ENCODE measurements at places on chromosomes 13 and 19. TPM values are rescaled to one million over a fixed set of nuclear protein-coding genes. Genes with fewer than 3 reads are reported as not detected.

DNA sequence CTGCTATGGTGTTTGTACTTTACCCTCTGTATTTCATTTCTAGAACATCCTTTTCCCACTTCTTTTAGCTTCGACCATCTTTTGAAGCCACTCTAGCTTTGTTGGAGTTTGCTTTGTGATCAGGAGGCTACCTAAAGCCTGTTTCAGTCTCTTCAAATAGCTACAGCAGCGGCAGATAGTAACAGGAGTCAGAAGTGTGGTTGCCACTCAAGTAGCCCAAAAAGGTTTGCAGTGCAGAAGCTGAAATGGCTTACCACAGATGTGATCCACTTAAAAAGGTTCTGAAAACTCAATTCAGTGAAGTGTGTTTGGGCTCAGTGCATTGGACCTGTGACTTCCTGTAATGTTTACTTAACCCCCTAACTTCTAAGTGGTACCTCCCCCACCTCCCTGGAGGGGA is 26.2 kb downstream of the WASF3 start:
- H3K4me3 ChIP-seq, result no peak overlapping the region
- H3K4me1 ChIP-seq, result no peaks in the 10 kb centered on the region
- H3K27ac ChIP-seq, result no peak overlapping the region
- no peaks in the 10 kb centered on the region for H3K27me3 ChIP-seq
- no peak for DNase-seq

DNA sequence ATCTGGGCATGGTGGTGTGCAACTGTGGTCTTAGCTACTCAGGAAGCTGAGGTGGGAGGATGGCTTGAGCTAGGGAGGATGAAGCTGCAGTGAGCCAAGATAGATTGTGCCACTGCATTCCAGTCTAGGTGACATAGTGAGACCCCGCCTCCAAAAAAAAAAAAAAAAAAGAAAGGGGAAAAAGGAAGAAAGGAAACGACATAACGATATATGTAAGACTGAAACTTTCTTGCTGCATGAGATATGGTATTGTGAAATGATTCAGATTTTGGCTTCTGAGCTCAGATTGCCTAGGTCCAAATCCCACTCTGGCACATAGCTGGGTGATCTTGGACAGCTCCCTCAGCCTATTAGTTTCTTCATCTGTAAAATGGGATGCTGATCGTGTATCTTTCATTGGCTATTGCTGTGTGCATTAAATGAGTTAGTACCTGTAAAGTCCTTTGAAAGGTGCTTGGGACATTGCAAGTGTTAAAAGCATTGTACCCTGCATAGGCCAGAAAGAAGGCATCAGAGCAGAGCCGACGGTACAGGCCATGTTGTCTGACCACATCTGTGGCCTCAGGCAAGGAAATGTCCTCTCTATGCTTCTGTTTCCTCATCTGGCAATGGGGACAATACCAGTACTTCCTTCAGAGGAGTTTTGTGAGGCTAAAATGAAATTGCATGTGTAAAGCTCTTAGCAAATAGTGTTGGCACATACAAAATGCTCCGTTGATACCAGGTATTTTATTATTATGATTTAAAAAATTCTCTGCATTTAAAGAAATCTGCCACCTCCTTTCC is 32.6 kb upstream of the SLC46A3 start:
- no peaks in the 10 kb centered on the region for H3K27me3 ChIP-seq
- H3K36me3 ChIP-seq, result no peaks in the 10 kb centered on the region
- H3K27ac ChIP-seq, result no peak overlapping the region

DNA sequence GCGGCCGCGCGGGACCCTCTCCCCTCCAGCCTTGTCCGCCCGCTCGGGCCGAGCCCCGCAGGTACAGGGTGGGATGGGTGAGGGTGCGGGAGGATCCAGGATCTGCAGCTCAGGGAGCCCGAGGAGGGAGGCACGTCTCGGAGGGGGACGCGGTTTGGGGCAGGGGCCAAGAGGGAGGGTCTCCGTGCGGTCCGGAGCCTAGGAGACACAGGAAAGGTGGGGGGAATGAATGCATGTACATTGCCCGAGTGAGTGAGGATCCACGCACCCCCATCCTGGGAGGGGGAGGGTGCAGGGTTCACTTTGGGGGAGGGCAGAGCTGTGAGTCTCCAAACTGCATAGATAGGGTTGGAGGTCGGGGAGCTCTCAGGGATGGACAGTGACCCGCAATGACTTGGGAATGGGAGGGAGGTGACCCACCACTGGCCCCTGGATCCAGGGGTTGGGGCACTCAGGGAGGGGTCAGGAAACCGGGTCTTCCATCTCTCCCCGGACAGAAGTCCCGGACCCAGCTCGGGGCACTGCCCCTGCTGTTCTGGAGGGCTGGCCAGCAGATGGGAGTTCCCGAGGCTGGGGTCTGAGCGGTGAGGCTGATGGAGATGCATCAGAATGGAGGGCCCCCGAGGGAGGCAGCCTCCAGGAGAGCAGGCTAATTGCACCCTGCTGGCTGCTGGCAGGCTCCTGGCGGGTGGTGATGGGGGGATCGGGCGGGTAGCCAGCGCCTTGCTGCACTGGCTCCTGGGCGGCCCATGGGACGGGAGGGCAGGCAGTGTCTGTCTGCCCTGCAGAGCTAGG is 547 bp downstream of the KCNN1 start:
- no peak overlapping the region for H3K4me3 ChIP-seq
- no peaks in the 10 kb centered on the region for H3K36me3 ChIP-seq
- H3K27ac ChIP-seq, result no peak overlapping the region
- no peak for DNase-seq
- H3K27me3 ChIP-seq, result peaks cover 36% of the 10 kb centered on the region
- no peaks in the 10 kb centered on the region for H3K4me1 ChIP-seq

DNA sequence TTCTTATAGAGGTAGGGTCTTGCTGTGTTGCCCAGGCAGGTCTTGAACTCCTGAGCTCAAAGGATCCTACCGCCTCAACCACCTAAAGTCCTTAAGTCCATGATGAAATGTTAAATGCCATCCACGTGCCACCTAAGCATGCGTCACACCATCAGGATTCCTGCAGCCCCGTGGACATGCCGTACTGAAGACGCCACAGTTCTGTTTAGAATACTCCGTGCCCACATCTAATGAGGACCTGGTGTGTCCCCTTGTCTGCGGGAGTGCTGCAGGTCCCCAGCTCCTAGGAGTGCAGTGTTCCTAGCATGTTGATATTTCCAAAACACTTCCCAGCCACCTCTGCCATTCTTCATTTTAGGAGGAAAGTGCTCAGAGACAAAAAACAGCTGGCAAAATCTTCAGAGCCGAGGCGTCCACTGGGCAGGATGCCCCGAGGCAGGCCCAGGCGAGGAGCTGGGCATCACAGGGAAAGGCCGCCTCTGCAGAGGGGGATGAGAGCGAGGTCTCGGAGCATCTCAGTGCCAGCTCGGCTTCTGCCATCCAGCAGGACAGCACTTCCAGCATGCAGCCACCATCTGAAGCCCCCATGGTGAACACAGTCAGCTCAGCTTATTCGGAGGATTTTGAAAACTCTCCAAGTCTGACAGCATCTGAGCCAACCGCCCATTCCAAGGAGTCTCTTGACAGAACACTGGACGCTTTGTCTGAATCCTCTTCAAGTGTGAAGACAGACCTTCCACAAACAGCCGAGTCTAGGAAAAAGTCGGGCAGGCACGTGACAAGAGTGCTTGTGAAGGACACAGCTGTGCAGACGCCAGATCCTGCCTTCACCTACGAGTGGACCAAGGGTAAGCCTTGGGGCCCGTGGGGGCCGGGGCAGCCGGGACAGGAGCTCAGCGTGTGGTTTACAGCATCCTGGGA is 13.2 kb downstream of the C19orf44 start:
- H3K4me1 ChIP-seq, result no peaks in the 10 kb centered on the region
- no peak overlapping the region for H3K4me3 ChIP-seq
- no peak for DNase-seq
- no peaks in the 10 kb centered on the region for H3K27me3 ChIP-seq

DNA sequence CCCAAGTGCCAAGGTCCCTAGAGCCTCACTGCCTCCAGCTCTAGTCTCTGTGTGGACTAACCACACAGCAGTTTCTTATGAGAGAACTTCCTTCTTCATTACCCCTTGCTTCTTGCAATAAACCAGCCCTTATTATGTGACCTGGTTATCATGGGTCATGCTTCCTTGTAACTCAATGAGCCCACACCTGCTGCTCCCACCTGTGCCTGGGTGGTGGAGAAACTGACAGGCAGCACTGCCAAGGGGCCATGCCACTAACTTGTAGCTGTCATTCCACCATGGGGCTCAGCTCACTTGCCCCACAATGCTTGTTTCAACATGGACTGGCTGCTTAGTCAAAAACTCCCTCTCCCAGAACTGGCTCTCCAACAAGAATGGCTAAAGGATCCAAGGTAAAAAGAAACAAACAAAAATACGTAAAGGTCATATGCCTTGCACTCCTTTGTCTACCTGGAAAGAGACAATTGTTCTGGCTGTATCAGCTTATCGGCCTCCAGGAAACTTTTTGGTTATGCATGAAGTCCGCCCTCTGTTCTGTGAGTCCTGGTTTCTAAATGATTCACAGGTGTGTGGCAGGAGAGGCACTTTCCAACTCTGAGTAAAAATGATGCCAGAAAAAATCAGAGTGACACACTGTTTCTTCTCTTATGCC is 446.4 kb downstream of the COG6 start:
- no peaks in the 10 kb centered on the region for H3K4me1 ChIP-seq
- H3K27me3 ChIP-seq, result no peaks in the 10 kb centered on the region
- no peak overlapping the region for H3K27ac ChIP-seq
- H3K4me3 ChIP-seq, result no peak overlapping the region
- DNase-seq, result no peak

- no peaks in the 10 kb centered on the region for H3K27me3 ChIP-seq
- no peak overlapping the region for H3K27ac ChIP-seq
- no peaks in the 10 kb centered on the region for H3K36me3 ChIP-seq
- H3K4me3 ChIP-seq, result no peak overlapping the region
- H3K4me1 ChIP-seq, result no peaks in the 10 kb centered on the region
- DNase-seq, result no peak
Measured at GRCh38 chr19:42412661-42413076, 14.5 kb downstream of the LIPE start.

GRCh38 chr19:30686176-30686820 is 314.1 kb downstream of the ZNF536 start:
- H3K27me3 ChIP-seq, result peaks cover 10% of the 10 kb centered on the region
- H3K4me1 ChIP-seq, result peaks cover 13% of the 10 kb centered on the region
- no peaks in the 10 kb centered on the region for H3K36me3 ChIP-seq
- no peak for DNase-seq
- peak overlapping the region; percentile 2 for H3K4me3 ChIP-seq
- no peak overlapping the region for H3K27ac ChIP-seq

GRCh38 chr13:77811381-77811780 is 107.2 kb downstream of the EDNRB start:
- no peak for DNase-seq
- no peaks in the 10 kb centered on the region for H3K4me1 ChIP-seq
- H3K27ac ChIP-seq, result no peak overlapping the region
- no peaks in the 10 kb centered on the region for H3K36me3 ChIP-seq
- no peak overlapping the region for H3K4me3 ChIP-seq
- H3K27me3 ChIP-seq, result no peaks in the 10 kb centered on the region

DNA sequence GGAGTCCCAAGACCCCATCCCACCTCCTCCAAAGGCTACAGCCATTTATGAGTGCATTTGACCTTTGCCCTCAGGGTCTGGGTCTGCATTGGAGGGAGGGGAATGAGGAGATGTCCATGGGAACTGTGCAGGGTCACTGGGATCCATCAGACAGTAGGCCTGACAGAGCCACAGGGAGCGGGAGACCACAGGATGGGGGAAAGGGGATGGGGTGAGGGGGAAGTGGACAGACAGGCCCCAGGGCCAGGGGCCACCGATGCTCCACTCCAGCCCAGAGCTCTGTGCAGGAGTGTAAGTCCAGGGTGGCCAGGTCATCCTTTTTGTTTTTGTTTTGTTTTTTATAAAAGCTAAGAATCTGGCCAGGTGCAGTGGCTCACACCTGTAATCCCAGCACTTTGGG is 82.5 kb downstream of the CHST8 start:
- no peak overlapping the region for H3K27ac ChIP-seq
- no peak for DNase-seq
- no peaks in the 10 kb centered on the region for H3K4me1 ChIP-seq
- H3K36me3 ChIP-seq, result no peaks in the 10 kb centered on the region
- H3K27me3 ChIP-seq, result peaks cover 4% of the 10 kb centered on the region
- H3K4me3 ChIP-seq, result no peak overlapping the region

- DNase-seq, result peak; percentile 81
- H3K36me3 ChIP-seq, result peaks cover 35% of the 10 kb centered on the region
- H3K4me3 ChIP-seq, result peak overlapping the region; percentile 61
- peaks cover 35% of the 10 kb centered on the region for H3K4me1 ChIP-seq
Measured at GRCh38 chr19:42270346-42271044, 1.4 kb downstream of the CIC start.

DNA sequence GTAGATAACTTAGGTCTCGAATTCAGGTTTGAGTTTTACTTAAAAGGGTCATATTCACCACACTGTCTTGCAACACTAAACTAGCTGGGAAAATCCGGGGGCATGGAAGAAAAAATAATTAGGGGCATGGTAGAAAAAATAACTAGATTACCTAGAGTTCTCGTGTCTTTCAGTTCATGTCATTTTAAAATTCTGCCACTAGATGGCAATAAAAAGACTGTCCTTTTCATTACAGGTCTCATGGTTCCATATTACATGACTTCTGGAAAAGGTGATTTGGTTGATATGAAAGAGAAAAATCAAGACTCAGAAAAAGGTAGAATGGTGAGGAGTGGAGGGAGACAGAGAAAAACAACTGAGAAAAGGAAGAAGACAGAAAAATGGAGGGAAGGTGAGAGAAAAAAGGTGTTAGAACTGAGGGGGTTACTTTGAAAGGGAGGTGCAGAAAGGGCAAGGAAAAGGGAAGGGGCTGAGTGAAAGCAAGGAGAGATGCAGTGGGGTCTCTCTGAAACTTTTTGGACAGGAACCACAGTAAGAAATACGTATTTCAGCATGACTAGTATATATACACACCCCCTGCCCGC is 299.0 kb downstream of the KLF12 start:
- H3K27ac ChIP-seq, result no peak overlapping the region
- no peaks in the 10 kb centered on the region for H3K27me3 ChIP-seq

- DNase-seq, result no peak
- no peaks in the 10 kb centered on the region for H3K4me1 ChIP-seq
- no peak overlapping the region for H3K4me3 ChIP-seq
- no peaks in the 10 kb centered on the region for H3K36me3 ChIP-seq
- H3K27ac ChIP-seq, result no peak overlapping the region
Measured at GRCh38 chr19:39759457-39760184, 19.0 kb upstream of the LEUTX start.

The SIN3B gene
- total RNA-seq, result 56.6 TPM

The TMED1 gene
- total RNA-seq, result 23.5 TPM

The C13orf42 gene
- total RNA-seq, result not detected

The ZNF844 gene
- 11.7 TPM for total RNA-seq

The SLC25A41 gene
- not detected for total RNA-seq

The SMIM44 gene
- not detected for total RNA-seq

The CD33 gene
- 32.0 TPM for total RNA-seq

The TNPO2 gene
- 42.7 TPM for total RNA-seq

The HNRNPA1L2 gene
- 5.7 TPM for total RNA-seq

The MAB21L1 gene
- 0.21 TPM for total RNA-seq

The HMGB1 gene
- 221 TPM for total RNA-seq

The PSG11 gene
- not detected for total RNA-seq

The SBK2 gene
- total RNA-seq, result not detected

The IL17D gene
- total RNA-seq, result 1.5 TPM

Measured in lower lobe of right lung (tissue), 2 donors.